ENCODE measurements at places on chromosomes 11 and 22.

GRCh38 chr11:107857550-107858216, 904 bp downstream of the SLC35F2 start:
- DNase-seq, result no peak

DNA sequence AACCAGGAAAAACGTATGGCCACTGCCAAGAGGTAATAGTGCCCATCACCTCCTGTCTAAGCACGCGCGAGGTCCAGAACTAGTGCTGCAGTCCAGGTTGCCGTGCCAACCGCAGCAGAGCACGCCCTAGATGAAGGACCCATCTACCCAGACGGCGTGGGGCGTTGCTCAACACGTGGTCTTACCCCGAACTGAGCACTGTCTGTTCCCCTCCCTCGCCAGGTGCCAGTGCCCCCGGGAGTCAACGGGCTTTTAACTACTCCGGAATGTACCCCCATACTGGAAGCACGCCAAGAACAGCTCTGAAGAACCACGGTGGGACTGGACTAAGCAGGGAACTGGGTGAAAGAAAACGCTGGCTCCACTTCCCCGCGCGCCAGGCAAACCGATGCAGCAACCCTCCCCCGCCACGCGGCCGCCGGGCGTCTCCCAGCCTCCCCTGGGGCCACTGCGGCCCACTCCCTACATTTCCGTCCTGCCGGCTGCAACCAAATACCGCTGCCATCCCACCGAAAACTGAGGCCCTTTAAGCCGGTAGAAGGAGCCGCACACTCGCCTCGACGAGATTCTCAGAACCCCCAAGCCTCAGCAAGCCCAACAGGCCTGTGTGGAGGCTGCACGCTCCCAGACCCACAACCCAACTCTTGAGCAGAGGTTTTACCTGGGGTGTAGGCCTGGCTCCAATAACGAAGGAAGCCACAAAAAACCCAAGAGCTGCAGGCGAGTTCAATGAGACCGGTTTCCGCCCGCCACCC, at the start of gene HSPA8:
Gene HSPA8, minus strand, starts transcription at position 734 of the 755 bp plus-strand sequence. CDS start 812 bp downstream, outside the sequence.
- no peak for DNase-seq

DNA sequence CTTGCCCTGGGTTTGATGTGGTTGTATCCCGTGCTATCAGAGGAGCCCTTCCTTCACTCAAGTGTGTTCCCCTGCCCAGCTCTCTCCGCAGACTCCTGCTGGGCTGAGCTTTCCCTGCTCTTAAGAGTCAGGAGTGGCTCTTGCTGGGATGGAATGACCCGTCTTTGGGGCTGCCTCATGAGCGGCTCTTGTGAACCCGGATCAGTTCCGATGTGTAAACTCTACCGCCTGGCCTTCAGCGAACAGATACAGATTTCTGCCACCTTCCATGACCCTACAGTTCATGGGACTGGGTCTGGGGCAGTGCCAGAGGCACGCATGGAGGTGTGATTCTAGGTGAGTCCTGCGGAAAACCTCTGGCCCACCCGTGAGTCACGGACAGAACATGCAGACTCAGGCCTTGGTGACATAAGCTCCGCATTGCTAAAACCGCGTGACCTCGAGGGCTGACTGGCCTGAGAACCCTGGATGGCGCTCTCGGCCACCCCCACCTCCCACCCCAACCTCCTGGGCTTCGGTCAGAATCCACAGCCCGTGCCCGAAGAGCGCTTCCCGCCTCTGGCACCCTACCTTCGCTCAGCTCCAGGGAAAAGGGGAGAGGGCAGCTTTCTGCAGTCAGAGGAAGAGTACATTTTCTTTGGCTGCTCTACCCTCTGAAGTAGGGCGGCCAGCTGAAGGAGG, 1.3 kb upstream of the ZBTB16 start:
- no peak for DNase-seq

- no peak for DNase-seq
Observed at GRCh38 chr11:76808171-76808570, 25.0 kb downstream of the TSKU start.

- DNase-seq, result no peak
Observed at GRCh38 chr11:114110952-114111947, 51.7 kb downstream of the ZBTB16 start.

DNA sequence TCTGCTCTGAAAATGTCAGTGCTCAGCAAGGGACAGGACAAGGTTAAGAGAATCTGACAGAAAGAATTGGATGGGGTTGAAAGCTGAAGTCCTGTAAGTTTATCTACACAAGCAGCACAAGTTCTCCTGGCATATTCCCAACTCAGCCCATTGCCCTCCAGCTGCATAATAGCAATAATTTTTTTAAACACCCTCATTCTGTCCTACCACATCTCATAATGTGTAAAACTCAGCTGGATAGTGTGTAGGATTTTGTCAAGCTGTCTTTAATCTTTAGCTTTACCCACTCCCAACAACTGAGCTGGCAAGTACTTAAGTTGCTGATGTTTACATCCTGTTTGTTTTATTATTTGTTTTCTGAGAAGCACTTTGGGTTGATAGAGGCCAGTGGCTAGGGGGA, 158.9 kb downstream of the CADM1 start:
- DNase-seq, result no peak

Data from AG04449 (cell line).